HT1080 (cell line): ENCODE measurements at places on chromosomes 3 and 15.

- DNase-seq: no peak
These were observed 18.8 kb downstream of the TRIM71 start for GRCh38 chr3:32836601-32837000.

DNA sequence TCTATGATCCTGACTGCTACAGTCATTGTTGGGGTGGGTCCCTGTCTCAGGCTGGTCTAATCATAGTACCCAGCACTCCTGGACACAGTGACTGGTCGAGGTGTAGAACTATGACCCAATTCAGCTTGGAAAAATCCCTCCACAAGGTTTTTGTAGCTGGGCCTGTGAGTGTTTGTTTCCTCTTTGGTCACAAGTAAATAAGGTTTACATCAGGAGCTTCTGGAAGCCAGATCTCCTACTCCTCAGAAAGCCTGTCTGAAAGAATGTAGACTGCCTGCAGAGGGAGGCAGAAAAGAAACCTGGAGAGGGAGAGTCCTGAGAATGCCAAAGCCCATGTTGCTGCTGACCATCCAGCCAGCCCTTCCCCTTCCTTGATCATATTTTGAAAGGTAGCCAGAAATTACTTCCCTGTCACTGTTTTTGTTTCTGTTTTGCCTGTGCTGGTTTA lies 123.2 kb downstream of the RAP2B start:
- peak; percentile 32 for DNase-seq

- no peak for DNase-seq
These were observed 3.1 kb upstream of the LPCAT4 start for GRCh38 chr15:34370129-34370528.

GRCh38 chr3:187958432-187959003 lies 195.4 kb upstream of the LPP start:
- no peak for DNase-seq
